ENCODE measurements at places on chromosomes 6 and 20.

DNA sequence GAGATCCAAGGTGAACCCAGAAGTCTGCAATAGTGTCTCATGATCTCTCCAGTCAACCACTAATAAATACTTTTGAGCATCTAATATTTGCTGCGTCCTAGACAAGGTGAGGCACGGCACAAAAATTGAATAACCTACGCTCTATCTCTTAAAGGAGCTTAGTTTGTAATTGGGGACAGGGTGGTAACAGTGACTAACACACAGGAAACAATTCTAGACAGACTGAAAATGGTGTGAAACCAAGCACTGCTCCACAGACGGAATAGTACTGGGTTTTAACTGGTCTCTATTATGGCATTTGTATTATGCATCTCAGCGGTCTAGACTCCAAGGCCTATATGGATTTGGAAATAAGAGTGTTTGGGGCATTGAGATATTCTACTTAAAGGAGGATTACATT lies 120.1 kb downstream of the CLIC5 start:
- no peak for DNase-seq

DNA sequence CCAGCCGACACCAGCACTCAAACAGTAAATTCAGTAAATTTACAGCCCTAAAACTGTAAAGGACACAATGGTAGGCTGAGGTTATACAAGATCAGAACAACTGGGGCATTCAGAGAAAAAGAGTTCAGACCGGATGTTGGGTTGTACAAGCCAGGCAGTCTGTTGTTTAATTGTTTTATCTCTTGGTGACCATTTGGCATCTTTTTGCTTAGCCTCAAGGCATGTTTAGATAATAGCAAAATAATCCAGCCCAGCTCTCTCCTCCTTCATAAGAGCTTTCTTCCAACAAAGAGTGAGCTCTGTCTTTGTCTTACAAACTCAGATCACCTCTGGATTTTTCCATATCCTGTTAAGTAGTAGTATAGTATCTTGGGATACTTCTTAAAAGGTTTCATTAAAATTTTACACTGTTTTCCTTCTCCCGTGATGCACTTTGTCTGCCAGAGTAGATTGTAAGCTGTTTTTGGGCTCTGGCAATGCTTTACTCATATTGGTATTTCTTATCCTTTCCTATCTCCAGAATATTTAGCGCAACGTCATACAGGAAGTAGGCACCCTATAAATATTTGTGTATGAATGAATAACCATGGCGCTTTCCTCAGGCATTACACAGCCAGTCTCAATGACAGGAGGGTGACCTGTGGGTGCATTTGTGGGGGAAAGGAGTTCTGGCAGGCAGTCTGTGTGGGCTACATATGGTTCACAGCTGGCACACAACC lies 35.6 kb upstream of the TRAM2 start:
- no peak for DNase-seq

GRCh38 chr6:139877828-139878405 lies 503.5 kb upstream of the CITED2 start:
- DNase-seq = no peak

GRCh38 chr6:27562027-27562410 lies 89.1 kb upstream of the ZNF184 start:
- DNase-seq = no peak

GRCh38 chr20:59143326-59143725 lies 20.3 kb upstream of the ZNF831 start:
- no peak for DNase-seq

- no peak for DNase-seq
Measured at GRCh38 chr6:153958860-153959259, 80.2 kb upstream of the OPRM1 start.

- DNase-seq = no peak
Measured at GRCh38 chr6:12148317-12148801, 136.2 kb downstream of the HIVEP1 start.

- no peak for DNase-seq
Measured at GRCh38 chr20:47377122-47377722, 20.7 kb upstream of the ZMYND8 start.

- no peak for DNase-seq
Measured at GRCh38 chr6:23420659-23421350, 705.2 kb upstream of the NRSN1 start.

DNA sequence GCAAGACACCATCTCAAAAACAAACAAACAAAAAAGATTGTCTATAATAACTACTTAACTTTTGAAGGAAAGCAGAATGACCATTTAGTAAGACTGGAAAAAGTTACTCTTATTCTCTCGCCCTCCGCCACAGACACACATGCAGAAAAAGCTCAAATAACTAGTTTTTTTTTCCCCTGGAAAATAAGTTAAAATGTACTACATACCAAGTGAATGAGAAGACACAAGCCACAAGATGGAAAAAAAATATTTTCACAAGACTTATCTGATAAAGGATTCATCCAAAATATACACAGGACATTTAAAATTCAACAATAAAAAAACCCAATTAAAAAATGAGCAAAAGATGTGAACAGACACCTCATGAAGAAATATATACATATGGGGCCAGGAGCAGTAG lies 31.9 kb downstream of the NUDT3 start:
- no peak for DNase-seq

GRCh38 chr6:21438986-21439352 lies 154.6 kb upstream of the SOX4 start:
- DNase-seq = no peak

DNA sequence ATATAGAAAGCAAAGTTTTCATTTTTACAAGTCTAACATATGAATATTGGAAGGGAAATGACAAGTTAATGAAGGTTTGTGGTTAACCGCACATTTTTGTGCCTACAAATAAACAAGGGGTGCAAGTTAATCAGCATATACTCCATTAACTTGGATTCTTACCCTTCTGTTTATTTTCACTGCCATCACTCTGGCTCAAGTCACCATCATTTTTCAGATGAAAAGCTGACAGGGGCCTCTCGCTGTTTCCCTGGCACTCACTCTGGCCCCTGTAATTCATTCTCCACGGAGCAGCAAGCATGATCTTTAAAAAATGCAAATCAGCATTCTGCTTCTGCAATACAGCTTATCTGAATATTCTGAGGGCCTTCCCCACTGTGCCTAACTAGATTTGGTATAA lies 29.8 kb downstream of the APCDD1L start:
- DNase-seq = no peak

DNA sequence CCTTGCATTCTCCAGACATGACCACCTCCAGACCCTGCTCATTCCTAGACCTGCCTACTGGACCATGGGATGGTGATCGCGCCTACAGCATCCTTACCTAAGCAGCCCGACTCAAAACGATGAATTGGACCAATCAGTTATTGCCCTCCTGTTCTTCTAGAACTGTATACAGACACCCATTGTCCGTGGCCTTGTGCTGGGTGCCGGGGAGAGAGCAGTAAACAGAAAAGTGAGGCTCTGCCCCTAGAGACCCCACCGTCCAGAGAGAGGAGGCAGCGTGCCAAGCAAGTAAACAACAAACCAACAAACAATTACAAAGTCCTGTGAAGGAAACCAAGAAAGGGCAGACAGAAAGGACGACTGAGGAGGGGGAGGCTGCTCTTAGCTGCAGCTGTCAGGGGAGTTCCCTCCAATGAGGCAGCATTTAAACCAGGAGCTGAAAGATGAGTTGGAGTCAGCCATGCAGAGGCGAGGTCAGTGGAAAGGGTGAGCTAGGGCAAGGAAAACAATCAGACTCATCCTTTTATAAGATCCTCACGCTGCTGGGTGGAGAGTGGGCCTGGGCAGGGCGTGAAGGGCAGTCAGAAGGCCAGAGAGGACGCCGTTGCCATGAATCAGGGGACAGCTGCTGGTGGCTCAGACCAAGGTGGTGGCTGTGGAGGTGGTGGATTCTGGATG lies 37.6 kb upstream of the BLCAP start:
- DNase-seq = no peak

GRCh38 chr6:140809694-140810101 lies 1323.0 kb upstream of the GJE1 start:
- DNase-seq = no peak

- DNase-seq = no peak
Measured at GRCh38 chr6:5998236-5998635, 8.5 kb downstream of the NRN1 start.

GRCh38 chr6:26318459-26319404 lies 46.3 kb upstream of the BTN3A2 start:
- DNase-seq = no peak

DNA sequence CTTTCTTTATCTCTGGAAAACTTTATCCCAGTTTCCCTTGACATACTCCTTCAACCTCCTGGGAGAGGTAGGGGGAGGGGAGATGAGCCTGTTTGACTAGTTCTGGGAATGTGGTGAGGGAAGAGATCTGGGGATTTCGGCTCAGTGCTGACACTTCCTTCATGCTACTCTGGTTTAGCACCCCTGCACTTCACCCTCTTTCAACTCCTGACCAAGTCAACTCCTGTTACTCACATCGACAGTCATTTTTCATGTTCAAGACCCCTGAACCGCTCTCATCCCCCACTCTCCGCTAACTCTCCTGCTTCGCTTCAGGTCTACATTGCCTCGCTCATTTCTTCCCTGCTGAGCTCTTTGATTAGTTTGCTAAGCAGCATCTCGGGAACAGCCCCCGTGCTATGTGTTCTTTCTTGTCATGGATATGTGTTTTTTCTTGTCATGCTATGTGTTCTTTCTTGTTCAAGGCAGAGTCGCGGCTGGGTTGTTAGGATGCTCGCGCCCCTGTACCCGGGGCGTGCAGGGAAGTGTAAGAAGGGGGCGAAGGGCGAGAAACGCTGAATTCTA lies 16.6 kb upstream of the TRIM27 start:
- DNase-seq = peak; percentile 61

DNA sequence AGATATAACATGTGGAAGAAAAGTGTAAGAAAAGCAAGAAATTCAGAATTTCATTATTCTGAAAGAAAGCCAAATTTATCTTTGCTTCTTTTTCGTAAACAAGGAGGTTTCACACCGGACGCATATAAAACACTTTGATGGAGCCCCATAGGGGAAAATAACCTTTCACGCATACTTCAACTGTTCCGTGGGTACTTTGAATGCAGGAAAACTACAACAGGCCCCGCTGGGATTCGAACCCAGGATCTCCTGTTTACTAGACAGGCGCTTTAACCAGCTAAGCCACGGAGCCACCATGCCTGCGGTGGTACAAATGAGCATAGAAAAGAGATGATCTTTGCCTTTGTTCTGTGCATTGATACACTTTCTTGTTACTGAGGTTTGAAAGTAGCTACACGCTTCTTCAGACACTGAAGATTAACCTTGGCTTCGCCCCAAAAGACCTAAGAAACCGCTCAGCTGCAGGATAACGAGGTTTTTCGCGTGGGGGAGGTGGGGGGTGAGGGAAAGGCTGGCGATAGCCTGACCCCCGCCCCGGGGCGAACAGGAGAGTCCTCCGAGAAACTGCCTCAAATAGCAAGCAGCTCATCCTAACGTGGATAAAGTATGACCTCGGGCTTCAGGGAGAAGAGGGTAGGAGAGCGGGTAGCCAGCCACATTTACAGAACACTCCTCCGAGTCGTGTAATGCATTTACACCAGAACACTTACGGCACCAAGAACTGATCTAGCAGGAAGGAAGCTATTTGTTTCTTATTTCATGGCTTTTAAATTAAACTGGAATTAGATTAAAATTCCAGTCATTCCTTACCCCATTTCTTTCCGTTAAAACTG lies 5.3 kb upstream of the HMGN4 start:
- DNase-seq = peak; percentile 92

DNA sequence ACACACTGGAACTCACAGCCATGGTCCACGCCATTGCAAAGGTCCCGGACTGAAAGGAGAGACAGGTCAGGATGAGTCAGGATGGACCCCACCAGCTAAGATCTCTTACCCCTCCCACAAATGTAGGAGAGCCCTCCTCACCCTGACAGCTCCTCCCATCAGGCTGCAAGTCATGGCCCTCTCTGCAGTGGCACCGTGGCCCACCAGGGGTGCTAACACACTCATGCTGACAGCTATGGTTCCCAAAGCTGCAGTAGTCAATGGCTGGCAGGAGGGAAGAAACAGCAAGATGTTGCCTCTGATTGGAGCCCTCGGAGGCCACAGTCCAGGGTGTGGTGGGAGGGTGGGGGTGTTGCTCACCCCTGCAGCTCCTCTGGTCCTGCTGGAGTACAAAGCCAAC lies 5.7 kb upstream of the RBPJL start:
- DNase-seq = no peak

DNA sequence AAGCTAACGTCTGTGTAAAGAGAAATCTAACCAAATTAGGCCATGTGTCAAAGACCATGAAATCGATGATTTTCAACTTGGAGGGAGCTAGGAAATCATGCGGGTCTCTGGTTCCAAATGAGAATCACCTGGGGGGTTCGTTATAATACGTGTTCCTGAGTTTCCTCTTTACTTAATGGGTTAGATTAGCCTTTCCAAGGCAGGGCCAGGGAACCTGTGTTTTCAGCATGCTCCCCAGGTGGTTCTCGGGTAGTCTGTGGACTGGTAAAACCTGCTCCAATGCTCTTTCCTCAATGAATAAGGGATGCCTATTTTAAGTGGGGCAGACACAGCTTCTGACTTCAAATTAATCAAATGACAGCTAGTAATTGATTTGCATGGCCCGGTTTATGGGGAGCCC lies 965 bp upstream of the HLA-DOA start:
- no peak for DNase-seq

DNA sequence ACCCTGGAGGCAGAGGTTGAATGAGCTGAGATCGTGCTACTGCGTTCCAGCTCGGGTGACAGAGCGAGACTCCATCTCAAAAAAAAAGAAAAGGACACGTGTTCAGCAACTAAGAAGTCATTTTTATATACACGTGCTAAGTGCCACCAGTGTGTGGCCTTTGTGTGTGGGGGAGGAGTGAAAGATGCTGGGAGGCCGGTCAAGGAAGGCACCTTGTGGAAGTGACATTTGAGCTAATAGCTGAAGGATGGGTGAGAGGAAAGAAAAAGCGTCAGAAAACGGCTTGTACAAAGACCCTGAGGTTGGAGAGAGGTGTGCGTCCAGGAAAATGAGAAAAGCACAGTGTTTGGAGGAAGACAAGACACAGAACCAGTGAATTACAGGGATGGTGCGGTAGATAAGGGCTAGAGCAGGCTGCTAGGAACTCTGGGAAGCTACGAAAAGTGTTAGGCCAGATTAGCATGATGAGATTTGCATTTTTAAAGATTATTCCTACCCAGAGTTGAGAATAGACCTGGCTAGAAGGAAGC lies 11.6 kb downstream of the RREB1 start:
- DNase-seq = no peak
